ENCODE measurements at places on chromosomes 13 and 19.

DNA sequence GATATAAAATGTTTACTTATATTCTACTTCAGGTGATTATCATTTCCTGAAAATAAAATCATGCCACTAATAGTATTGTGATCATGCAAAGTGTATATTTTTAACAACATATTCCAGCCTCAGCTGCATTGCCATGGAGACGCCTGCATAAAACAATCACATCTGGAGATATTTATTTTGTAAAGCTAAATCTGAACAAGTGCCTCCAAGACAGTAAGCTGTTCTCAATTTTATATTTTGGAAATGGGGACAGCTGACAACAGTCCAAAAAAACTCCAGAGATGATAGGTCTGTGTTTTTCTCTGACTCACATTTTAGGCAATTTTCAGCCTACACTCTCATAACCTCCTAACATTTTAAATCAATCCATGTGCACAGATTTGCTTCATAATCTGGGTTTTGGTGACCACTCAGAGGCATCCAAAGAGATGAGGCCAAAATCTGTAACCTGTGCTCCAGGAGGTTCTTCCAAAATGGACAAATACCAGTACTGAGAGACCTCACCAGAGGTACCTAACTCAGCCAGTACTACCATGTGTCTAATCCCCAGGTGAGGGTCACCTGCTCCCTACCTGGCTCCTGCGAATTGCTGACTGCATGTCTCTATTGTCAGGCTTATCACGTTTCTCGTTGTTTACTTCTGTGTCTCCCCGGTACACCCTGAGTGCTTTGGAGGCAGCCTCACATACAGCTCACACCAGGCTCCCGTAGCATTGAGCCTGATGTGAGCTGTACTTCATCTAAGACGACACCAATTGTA lies 62.7 kb downstream of the COL4A1 start:
- no peak for DNase-seq

DNA sequence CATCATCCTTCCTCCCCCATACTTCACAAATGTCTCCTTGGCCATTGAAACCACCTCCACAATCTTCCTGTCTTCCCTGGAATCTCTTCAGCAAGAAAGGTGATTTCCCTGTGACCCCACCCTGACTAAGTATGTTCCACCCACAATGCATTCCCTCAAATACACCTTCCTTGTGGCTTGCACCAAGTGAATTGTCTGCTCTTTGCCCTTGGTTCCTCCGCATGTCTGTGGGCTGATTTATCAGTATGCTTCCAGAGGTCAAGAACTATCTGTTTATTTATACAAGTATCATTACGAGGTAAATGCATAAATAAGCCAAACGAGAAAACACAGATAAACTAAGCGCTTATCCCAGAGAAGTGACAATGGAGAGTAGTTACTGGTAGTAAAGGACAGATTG lies 45.4 kb upstream of the POMP start:
- no peak for DNase-seq

- no peak for DNase-seq
Measured at GRCh38 chr19:32041681-32042292, 303.6 kb upstream of the ZNF507 start.

DNA sequence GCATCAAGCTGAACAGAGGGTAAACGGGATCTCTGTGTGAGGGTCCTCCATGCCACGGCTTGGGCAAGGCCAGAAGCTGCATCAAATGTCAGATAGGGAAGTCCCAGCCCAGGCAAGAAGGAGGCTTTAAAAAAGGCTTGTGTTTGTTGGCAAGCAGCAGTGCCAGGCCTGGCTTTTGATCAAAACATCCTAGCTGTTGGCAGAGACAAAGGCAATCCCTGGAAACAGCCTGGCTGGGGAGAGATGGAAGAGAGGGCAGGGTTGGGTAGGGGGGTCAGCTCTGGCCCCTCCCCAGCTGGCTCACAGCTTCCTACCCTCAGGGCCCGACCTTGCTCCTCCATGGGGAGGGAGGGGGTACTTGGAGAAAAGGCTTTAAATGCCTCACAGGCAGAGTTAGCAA lies 61.8 kb upstream of the KCTD15 start:
- no peak for DNase-seq

DNA sequence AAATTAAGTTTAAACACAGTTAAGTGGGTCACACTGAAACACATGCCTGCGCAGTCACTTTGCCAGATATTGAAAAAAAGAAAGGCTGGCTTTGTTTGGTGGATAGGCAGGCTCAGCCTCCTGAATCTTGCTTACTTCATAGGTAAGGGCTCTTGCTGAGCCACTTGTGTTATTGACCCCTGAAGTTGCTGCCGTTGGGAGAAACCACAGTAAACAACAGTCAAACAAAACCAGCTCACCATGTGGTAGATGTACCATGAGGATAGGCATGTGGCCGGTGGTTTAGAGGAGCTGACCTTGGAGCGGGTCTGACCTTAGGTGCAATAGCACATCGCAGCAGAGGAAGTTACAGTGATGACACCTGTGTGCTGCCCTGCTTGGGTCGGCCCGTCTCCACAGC lies 52.2 kb downstream of the SPATA13 start:
- no peak for DNase-seq

Measured in omental fat pad (tissue), 4 donors.